ENCODE measurements at places on chromosomes 6 and 20.
A peak's percentile ranks its signal among the peaks of the same experiment; 100 is the strongest.

DNA sequence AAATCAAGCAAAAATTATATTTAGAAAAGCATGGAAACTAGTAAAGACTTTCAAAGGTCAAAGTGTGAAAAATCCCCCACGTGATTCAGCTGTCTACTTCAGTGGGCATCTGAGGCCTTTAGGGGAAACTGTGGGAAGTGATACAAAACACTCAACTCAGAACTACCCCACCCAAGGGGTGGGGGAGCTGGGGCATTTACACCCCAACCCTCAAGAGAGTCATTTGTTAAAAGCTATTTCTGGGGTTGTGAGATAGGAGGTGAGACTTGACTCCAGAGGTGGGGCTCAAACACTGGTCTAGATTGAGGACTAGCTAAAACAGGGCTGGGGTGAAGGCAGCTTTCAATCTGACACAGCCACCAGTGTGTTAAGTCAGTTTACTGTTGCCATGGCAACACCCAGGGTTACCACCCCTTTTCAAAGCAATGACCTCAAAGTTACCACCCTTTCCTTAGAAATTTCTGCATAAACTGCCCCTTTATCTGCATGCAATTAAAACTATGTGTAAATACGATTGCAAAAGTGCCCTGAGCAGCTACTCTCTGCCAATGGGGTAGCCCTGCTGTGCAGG lies 9.9 kb upstream of the GTSF1L start:
- H3K4me3 ChIP-seq: no peak overlapping the region
- no peaks in the 10 kb centered on the region for H3K36me3 ChIP-seq
- peaks cover 2% of the 10 kb centered on the region for H3K27me3 ChIP-seq
- DNase-seq: no peak
- peak overlapping the region; percentile 77 for H3K27ac ChIP-seq

DNA sequence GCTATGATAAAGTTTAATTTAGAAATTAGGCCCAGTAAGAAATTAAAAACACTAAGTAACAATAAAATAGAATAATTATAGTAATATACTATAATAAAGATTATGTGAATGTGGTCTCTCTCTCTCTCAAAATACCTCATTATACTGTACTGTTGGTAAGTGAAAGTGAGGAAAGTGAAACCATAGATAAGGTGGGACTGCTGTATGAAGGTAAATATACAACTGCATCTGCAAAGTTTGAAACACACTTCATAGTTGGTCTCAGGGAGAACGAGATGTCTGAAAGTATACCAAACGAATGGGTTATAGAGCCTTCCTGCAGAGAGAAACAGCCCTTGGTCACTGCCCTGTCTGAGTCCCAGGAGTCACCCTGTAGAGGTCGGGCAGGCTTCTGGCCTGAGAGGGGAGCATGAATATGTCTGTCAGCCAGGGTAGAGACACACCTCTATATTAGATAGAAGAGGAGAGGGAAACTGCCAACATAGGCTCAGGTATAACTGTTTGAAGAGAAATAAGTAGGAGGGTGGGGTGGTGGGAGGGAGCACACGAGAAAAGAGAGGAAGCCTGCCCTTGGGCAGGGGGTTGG lies 31.8 kb downstream of the SESN1 start:
- H3K4me3 ChIP-seq: no peak overlapping the region
- no peaks in the 10 kb centered on the region for H3K36me3 ChIP-seq
- H3K4me1 ChIP-seq: peaks cover 42% of the 10 kb centered on the region
- DNase-seq: no peak
- no peak overlapping the region for H3K27ac ChIP-seq

DNA sequence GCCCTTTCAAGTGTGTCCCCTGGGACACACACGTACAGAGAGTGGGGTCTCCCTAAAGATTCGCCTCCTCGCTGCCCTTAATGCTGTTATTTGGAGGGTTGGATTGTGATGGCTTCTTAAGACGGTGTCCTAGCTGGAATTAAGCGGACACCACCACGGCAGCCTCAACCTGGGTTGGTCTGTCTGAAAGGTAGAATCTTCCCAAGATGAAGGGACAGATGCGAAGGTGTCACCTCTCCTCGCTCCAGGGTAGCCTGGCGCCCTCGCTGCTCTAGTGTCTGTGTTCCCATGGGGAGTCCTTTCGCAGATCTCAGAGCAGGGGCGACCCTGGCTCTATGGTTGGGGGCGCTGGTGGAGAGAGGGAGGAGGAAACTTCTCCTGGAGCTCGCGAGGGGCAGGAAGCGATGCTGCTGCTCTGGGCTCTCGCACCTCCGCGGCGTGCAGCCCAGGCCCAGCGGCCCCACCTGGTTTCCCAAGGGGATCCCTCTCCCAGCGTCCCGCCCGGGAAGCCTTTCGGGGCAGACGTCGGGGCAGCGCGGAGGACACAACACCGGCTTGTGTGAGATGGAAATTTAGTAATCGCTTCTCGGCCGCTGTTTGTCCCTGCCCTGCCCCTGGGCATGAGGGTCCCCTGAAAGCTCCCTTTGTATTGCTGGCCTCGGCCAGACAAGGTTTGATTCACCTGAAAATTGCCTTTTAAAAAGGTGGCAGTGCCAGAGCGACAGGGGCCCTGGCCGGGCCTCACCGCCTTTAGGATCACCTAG lies 1.7 kb downstream of the RSPO3 start:
- H3K36me3 ChIP-seq: no peaks in the 10 kb centered on the region
- H3K27me3 ChIP-seq: peaks cover 81% of the 10 kb centered on the region
- peaks cover 21% of the 10 kb centered on the region for H3K4me1 ChIP-seq
- H3K27ac ChIP-seq: no peak overlapping the region
- peak overlapping the region; percentile 74 for H3K4me3 ChIP-seq

- peak overlapping the region; percentile 75 for H3K4me3 ChIP-seq
- no peak for DNase-seq
- H3K27me3 ChIP-seq: no peaks in the 10 kb centered on the region
Measured at GRCh38 chr20:38872491-38873049, 53.6 kb upstream of the FAM83D start.

GRCh38 chr6:1103021-1103420 lies 208.9 kb upstream of the FOXQ1 start:
- H3K4me1 ChIP-seq: no peaks in the 10 kb centered on the region
- no peak overlapping the region for H3K4me3 ChIP-seq
- H3K27ac ChIP-seq: no peak overlapping the region
- no peak for DNase-seq
- peaks cover 51% of the 10 kb centered on the region for H3K27me3 ChIP-seq
- no peaks in the 10 kb centered on the region for H3K36me3 ChIP-seq

DNA sequence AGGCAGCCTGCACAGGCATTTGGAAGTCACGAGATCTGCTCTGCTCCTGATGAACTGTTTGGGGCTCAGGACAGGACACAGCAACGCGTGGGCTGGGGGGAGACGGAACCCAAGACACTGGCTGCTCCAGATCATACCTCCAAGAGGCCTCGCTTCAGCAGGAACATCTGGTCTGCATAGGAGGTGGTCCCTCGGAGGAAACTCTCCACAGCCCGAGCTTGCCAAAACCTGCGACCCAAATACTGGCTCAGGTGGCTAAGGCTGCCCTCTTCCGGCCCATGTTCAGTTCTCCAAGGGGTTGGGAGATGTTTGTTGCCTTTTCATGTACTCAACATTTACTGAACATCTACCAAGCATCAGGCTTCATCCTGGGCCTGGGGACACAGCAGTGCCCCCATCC lies 51.7 kb downstream of the MYH7B start:
- peak; percentile 14 for DNase-seq
- H3K27me3 ChIP-seq: no peaks in the 10 kb centered on the region
- H3K36me3 ChIP-seq: peaks cover 97% of the 10 kb centered on the region
- H3K4me3 ChIP-seq: no peak overlapping the region
- H3K4me1 ChIP-seq: no peaks in the 10 kb centered on the region
- H3K27ac ChIP-seq: no peak overlapping the region

- peaks cover 6% of the 10 kb centered on the region for H3K36me3 ChIP-seq
- no peak for DNase-seq
- no peak overlapping the region for H3K27ac ChIP-seq
- peaks cover 17% of the 10 kb centered on the region for H3K4me1 ChIP-seq
Measured at GRCh38 chr20:16556301-16556700, 16.9 kb downstream of the KIF16B start.

DNA sequence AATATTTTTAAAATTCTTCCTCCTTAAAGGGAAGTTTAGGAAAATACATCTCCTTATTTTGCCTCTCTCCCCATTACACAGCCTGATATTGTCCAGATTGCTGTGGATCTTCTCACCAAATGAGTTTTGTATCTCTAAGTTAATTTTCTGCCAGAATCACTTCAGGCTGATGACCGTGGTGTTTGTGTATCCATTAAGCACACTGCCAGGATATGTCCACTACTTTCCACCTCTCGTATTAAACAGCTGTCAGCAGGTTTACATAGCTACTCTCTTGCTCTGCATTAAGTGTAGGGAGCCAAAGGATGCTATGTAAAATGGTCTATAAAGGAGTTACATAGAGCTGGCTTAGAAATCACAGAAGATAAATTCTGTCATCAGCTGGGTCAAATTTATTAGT lies 201.1 kb downstream of the ZFAND3 start:
- H3K27ac ChIP-seq: no peak overlapping the region
- H3K4me3 ChIP-seq: no peak overlapping the region
- H3K4me1 ChIP-seq: peaks cover 30% of the 10 kb centered on the region
- no peak for DNase-seq

DNA sequence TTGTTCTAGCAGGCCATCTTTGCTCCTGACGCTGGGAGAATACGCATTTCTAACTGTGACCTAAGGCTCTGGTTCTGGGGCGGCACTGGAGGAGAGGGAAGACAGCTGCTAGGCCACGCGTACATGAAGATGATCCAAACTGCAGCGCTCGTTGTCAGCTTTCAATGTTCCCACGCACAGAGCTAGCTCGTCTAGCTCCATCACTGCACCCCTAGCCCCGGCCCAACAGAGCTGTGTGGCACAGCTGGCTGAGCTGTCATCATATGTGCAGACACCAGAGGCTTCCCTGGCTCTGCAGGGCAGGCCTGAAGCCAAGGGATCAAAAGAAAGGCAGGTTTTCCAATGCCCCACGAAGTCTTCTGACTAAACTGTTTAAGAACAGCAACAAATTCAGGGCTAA lies 124.7 kb downstream of the IRF4 start:
- peaks cover 61% of the 10 kb centered on the region for H3K4me1 ChIP-seq
- no peak overlapping the region for H3K4me3 ChIP-seq
- peaks cover 56% of the 10 kb centered on the region for H3K36me3 ChIP-seq
- H3K27me3 ChIP-seq: no peaks in the 10 kb centered on the region

DNA sequence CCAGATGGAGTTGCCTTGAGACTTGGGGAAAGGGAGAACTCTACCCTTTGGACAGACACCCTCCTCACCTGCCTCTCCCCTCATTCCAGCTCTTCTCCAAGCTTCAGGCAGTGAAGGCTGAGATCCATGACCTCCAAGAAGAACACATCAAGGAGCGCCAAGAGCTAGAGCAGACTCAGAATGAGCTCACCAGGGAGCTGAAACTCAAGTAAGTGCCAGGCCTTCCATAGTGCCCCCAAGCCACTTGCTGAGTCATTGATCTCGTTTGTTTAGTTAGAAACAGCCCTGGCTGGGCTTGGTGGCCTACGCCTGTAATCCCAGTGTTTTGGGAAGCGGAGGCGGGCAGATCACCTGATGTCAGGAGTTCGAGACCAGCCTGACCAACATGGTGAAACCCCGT lies 39.2 kb downstream of the KIF3B start:
- no peak for DNase-seq
- H3K4me1 ChIP-seq: peaks cover 28% of the 10 kb centered on the region
- peaks cover 93% of the 10 kb centered on the region for H3K36me3 ChIP-seq
- H3K27ac ChIP-seq: peak overlapping the region; percentile 88

DNA sequence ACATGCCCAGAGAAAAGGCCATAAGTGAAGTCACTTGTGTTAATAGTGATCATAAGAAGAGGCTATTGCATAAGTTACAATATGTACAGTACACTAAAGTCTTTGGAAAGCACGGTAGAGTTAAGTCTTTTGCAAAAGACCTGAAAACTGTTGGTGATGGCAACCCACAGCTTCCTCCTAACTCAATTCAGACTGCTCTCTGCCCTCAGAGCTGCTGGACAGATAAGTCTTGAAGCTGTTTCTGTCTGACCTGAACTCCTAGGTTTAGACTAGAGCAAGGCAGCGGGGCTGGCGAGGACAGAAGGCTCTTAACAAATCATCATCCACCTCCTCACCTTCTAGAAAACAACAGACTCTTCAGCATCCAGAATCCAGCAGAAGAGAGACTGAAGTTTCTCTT lies 125.4 kb downstream of the CD24 start:
- H3K27me3 ChIP-seq: peaks cover 17% of the 10 kb centered on the region
- H3K27ac ChIP-seq: no peak overlapping the region
- no peaks in the 10 kb centered on the region for H3K36me3 ChIP-seq
- no peak for DNase-seq
- no peak overlapping the region for H3K4me3 ChIP-seq

GRCh38 chr6:122696853-122697252 lies 82.7 kb upstream of the FABP7 start:
- H3K27ac ChIP-seq: no peak overlapping the region
- no peak overlapping the region for H3K4me3 ChIP-seq
- DNase-seq: no peak
- H3K36me3 ChIP-seq: no peaks in the 10 kb centered on the region
- no peaks in the 10 kb centered on the region for H3K27me3 ChIP-seq
- H3K4me1 ChIP-seq: no peaks in the 10 kb centered on the region

- H3K27ac ChIP-seq: no peak overlapping the region
- no peaks in the 10 kb centered on the region for H3K4me1 ChIP-seq
- no peak for DNase-seq
- no peaks in the 10 kb centered on the region for H3K36me3 ChIP-seq
- H3K4me3 ChIP-seq: no peak overlapping the region
- no peaks in the 10 kb centered on the region for H3K27me3 ChIP-seq
Measured at GRCh38 chr6:68032217-68032616, 602.9 kb upstream of the ADGRB3 start.

- H3K27ac ChIP-seq: no peak overlapping the region
- no peaks in the 10 kb centered on the region for H3K36me3 ChIP-seq
- peak; percentile 24 for DNase-seq
- H3K4me1 ChIP-seq: peaks cover 35% of the 10 kb centered on the region
- H3K27me3 ChIP-seq: no peaks in the 10 kb centered on the region
Measured at GRCh38 chr6:299104-299980, 7.1 kb downstream of the DUSP22 start.

DNA sequence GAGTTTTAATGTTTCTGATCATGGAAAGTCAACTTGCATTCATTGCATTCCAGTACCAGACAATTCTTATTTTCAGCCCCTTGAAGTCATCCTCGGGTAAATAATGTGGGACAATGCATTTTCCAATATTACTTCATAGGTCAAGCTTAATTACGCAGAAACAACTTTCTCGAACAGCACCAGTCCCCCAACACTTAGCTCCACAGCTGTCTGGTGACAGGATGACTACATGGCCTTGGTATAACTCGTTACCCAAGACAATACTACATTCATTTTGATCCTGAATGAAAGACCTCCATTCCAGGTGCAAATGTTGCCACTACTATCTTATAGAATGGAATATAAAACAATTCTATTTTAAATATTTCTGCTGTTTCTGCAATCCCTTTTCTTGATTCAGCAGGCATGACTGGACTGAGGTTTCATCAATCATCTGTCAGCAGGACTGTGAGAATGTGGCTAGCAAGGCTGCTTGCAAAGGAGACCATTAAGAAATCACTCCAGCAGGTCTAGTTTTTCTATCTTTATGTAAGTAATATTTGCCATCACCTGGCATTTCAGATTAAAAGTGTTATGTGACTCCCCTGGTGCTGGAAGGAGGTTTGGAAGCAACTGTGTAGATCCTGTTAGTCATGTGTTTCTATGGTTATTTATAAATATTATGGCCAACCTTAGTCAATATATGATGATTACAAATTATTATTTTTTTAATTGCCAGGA lies 147.9 kb downstream of the HAO1 start:
- H3K36me3 ChIP-seq: no peaks in the 10 kb centered on the region
- H3K4me1 ChIP-seq: no peaks in the 10 kb centered on the region
- no peak overlapping the region for H3K27ac ChIP-seq
- no peak overlapping the region for H3K4me3 ChIP-seq
- DNase-seq: no peak

- H3K36me3 ChIP-seq: no peaks in the 10 kb centered on the region
- H3K27me3 ChIP-seq: peaks cover 3% of the 10 kb centered on the region
- no peak overlapping the region for H3K27ac ChIP-seq
- DNase-seq: peak; percentile 46
Measured at GRCh38 chr6:6751619-6752023, 163.1 kb downstream of the LY86 start.

Measured in activated T-cell treated with anti-CD3 and anti-CD28 coated beads, Interleukin-2, amount 50 U/mL, for 24 hours (primary cell).